ENCODE measurements at places on chromosomes 4 and X.
A peak's percentile ranks its signal among the peaks of the same experiment; 100 is the strongest.

GRCh38 chr4:128571747-128572146 lies 237.8 kb upstream of the JADE1 start:
- no peak for DNase-seq

DNA sequence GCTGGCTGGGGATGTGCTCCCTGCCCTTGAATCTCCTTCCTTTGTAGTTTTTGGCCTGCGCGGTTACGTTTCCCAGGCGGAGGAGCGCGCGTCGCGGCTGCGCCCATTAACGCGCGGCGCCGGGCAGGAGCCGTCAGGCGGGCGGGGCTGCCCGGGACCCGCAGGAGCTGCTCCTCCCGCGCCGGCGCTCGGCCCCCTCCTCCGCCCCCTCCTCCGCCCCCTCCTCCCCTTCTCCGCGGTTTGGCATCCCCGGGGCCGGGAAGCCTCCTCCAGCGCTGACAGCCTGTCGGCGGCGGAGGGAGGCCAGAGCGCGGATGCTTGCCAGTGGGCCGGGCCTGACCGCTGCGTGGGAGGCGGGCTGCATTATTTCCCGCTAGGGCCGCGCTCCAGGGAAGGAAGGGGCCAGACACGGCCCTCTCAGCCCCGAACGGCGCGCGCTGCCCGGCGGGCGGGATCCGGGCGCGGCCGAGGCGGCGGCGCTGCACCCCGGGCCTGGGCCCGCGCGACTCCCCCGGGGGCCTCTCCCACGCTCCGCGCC lies at the start of gene DCLK2:
TSS of gene DCLK2 (plus strand) at position 405 of the 538 bp plus-strand sequence. CDS start 583 bp downstream, outside the sequence.
- DNase-seq: no peak

GRCh38 chr4:147288512-147288911 lies 192.4 kb upstream of the EDNRA start:
- DNase-seq: no peak

GRCh38 chr4:67556436-67556835 lies 2.1 kb upstream of the STAP1 start:
- no peak for DNase-seq

DNA sequence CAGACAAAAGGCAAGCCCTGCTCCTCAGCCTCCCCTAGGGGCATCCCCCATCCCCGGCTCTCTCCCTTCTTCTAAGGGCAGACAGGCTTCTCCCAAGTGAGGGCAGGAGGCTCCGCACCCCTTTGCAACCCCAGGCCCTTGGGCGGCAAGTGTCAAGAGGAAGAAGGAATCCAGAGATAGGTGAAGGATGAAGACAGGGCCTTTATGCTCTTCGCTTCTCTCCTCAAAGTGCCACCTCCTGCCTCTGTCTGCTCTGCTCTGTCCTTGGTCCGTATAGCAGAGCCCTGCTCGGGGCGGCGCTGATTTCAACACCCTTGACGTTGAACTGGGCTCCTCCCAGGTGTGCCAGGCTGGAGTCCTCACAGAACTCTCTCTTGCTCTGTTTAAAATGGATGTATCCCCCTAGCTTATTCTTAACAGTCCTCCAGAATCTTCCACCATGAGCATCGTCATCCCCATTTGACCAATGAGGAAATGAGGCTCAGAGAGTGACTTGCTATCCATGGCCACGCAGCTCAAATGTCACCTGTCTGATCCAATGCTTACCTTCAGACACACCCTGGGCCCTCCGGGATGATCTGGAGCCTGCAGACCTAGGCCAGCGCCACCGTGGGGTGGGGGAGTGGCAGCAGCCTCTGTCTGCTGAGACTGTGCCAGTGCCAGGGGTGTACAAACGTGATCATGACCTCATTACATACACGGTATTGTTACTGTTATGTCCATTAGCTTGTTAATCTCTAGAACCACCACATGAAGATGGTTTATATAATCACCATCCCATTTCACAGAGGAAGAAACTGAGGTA lies 99.8 kb downstream of the PHKA2 start:
- DNase-seq: no peak

GRCh38 chr4:87811977-87812376 lies 12.6 kb downstream of the IBSP start:
- no peak for DNase-seq

GRCh38 chr4:48756689-48757220 lies 23.3 kb downstream of the FRYL start:
- no peak for DNase-seq

- DNase-seq: no peak
Observed at GRCh38 chr4:2595436-2595835, 59.0 kb downstream of the FAM193A start.

DNA sequence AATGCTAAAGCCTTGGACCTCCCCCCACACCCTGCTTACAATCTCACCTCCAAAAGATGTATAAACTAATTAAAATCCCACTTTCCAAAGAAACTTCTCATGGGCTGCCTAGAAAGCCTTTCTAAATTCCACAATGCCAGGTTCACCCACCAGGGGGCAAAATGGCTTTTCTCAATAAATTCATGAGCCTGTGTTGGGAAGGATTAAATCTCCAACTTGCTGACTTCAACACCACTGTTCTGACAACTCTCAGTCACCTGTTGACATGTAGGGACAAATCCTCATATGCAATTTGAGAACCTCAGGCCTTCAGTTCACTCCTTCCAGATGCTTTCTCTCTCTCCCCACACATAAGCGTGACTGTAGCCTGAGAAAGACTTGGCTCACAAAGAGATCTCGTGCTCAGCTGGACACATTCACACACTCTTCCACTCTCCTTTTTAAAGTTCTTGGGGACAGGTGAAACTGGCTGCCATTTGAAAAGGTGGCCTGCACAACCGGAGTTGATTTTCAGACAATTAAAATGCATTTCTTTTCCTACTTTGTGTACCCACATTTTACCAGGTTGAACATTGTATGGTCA lies 88.6 kb upstream of the PRPS2 start:
- DNase-seq: no peak

GRCh38 chr4:121484633-121485032 lies 103.8 kb upstream of the QRFPR start:
- DNase-seq: no peak

- no peak for DNase-seq
Observed at GRCh38 chr4:40493160-40493559, 136.5 kb downstream of the RBM47 start.

DNA sequence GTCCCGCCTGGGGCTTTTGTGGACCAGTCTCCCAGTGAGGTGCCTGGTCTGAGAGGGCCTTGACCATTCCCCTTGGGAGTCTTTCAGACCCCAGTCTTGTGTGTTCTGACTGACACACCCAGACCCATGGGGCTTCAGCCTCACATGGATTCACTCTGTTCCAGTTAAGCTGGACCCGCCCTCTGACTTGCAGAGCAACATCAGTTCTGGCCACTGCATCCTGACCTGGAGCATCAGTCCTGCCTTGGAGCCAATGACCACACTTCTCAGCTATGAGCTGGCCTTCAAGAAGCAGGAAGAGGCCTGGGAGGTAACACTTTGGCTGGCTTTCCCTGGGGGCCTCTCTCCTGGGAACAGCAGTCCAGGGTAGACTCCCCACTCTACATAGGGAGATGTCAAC lies 6.8 kb downstream of the IL9R start:
- no peak for DNase-seq

- no peak for DNase-seq
Observed at GRCh38 chrX:103549916-103550315, 30.6 kb upstream of the RAB40A start.

GRCh38 chr4:38670109-38670901 lies 6.3 kb downstream of the KLF3 start:
- DNase-seq: no peak

DNA sequence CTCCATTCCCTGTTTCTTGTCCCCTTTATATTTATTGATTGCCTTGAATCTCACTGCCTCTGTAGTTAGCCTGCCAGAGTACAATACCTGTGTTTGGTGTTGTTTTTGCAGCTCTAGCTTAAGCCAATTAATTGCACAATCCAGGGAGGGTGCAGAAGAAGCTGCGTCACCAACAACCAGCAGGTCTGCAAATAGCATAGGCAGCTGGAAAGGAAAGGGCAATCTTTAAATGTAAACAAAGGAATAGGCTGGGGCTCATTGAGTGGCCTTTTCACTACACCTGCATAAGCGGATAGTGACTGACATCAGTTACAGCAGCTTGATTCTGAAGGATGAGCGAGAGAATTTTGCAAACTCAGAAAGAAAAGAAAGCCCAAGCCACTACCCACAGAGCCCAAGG lies 106.8 kb upstream of the RAI2 start:
- DNase-seq: no peak

- DNase-seq: no peak
Observed at GRCh38 chrX:151815398-151815797, 80.9 kb downstream of the CNGA2 start.

DNA sequence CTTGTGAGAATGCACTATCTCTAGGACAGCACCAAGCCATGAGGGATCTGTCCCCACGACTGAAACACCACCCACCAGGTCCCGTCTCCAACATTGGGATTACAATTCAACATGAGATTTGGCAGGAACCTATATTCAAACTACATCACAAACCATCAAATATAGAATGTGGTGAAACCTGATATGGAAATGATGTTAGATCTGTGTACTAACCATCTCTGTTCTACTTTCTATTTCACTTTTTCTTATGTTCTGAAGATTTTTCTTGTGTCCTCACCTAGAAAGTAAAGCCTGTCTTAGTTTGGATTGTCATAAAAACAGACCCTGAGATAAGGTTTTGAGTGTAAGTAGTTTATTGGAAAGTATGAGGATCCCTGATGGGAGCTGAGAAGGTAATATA lies 37.8 kb upstream of the TACR3 start:
- no peak for DNase-seq

- DNase-seq: no peak
Observed at GRCh38 chr4:104752337-104752736, 257.6 kb upstream of the CXXC4 start.

DNA sequence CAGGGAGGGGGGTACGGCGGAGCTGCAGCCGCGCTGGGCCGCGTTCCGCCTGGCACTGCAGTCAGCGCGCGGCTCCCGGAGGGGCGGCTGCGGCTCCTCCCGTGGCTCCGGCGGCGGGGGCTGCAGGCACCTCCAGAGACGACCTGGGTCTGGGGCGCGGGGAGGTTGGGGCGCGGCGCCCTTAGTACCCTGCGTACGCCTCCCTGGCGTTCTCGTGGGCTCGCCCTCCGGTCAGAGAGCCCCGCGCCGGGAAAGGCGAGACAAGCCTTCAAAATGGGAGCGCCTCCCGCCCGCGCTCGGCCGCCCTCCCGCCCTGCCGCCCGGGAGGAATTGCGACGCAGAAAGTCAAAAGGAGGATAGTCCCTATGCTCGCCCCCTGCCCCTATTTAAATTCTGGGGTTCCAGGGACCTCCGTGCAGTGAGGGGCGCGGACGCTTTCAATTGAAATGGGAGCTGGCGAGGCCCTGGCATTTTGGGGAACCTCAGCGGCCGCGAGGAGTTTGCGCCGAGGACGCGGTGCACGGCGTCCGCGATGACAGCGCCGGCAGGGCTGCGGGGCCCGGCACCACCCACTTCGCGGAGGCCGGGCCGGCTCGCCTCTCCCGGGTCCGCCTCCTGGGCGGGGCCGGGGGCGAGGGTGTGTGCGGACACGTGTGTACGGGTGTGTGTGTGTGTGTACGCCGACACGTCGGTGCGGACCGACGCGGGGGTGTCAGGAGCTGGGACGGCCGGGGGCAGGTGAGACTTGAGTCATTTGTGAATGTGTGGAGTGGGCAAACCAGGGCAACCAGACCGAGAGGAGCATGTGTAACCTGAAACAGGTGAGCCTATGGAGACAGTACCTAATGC lies 544 bp downstream of the HERC3 start:
- DNase-seq: peak; percentile 73

DNA sequence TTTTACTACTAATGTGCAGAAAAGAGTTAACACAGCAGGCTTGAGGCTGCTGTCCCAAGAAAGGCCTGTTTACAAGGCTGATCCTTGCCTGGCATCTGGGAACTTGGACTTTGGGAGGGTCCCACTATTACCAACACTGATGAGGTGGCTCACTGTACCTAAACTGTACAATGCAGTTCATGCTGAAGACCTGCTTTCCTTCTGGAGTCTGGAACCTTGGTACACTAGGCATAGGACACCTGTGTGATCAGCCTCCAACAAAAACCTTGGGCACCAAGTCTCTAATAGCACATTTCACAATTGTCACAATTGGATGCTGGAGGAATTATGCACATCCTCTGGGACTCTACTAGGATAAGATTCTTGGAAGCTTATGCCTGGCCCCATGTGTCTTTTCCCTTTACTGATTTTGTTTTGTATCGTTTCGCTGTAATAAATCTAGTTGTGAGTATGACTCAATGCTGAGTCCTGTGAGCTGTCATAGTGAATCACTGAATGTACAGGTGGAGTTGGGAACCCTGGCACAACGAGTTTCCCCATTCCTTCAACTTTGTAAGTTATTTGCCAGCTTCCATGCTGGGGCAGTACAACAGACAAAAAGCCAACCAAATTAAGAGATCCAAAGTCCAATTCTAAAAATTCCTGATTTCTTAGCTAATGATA lies 45.9 kb downstream of the TEC start:
- no peak for DNase-seq

- no peak for DNase-seq
Observed at GRCh38 chrX:21698272-21698671, 40.1 kb upstream of the KLHL34 start.

- no peak for DNase-seq
Observed at GRCh38 chrX:38699696-38700095, 101.6 kb upstream of the MID1IP1 start.

DNA sequence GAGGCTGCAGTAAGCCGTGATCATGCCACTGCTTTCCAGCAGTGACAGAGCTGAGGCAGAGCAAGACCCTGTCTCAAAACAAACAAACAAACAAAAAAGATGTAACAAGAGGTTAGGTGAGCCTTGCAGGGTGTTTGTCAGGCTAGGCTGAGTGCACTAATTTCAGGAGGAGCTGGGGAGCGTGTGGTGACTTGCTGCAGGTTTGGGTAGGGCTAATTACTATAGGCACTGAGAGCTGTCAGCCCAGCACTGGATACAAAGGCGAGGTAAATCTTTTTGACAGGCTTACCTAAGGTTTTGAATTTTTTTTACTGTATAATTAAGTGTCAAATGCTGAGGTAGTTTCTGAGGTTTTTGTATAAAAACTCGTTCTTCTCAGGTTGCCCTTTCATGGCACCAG lies 29.8 kb upstream of the SH3D19 start:
- no peak for DNase-seq

GRCh38 chr4:181860157-181860556 lies 383.0 kb upstream of the TENM3 start:
- no peak for DNase-seq

- no peak for DNase-seq
Observed at GRCh38 chr4:77922158-77923094, 59.8 kb downstream of the MRPL1 start.

DNA sequence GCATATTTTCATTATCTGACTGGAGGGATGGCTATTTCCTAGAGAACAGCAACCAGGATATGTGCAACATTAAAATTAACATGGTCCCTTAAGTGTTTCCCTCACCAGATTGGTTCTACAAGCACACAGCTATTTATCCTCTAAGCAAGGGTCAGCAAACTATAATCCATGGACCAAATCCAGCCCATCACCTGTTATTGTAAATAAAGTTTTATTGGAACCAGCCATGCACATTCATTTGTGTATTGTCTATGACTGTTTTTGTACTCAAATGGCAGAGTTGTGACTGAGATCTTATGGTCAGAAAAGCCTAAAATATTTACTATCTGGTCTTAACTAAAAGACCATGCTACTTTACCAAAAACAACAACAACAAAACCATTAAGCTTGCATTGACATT lies 77.9 kb downstream of the AMELX start:
- DNase-seq: no peak

Data from activated T-cell treated with anti-CD3 and anti-CD28 coated beads for 1 hour (primary cell).